ENCODE measurements at places on chromosomes 16 and 17.

DNA sequence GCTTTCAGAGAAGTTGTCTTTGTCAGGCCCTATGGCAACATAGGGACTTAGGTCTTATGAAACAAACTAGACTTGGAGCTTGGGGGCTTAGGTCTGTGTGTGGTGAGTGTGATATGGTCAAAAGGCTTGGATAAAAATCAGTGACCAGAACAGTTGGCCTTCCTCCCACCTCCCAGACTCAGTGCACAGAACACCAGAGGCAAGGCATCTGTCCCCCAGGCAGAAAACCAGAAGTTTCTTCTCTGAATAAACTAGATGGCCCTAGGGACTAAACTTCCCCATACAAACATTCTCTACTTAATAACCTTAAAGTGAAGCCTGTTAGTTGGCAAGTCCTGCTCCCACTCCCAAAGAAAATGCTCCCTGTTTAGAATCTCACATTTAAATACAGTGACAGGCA lies 39.2 kb upstream of the PMFBP1 start:
- no peak for DNase-seq

DNA sequence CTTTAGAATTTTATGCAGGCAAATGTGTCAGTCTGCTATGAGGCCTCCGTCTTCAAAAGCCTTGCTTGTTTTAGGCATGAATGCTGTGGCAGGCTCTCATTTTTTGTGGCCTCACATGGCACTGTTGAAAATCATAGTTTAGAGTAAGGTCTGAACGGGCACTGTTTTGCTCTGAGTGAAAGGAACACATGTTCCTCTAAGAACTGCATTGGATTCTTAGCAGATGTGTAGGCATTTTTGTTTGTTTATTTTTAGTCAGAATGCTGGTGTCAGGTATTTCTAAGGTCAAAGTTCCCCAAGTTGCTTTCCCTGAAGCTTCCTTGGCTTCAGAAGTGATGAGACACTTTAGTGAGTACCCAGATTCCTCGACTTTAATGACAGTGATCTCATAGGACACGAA lies 173.7 kb downstream of the HS3ST3B1 start:
- DNase-seq: no peak

GRCh38 chr17:82772026-82772425 lies 20.2 kb downstream of the TBCD start:
- DNase-seq: no peak

GRCh38 chr16:64428463-64429113 lies 693.3 kb downstream of the CDH11 start:
- no peak for DNase-seq

DNA sequence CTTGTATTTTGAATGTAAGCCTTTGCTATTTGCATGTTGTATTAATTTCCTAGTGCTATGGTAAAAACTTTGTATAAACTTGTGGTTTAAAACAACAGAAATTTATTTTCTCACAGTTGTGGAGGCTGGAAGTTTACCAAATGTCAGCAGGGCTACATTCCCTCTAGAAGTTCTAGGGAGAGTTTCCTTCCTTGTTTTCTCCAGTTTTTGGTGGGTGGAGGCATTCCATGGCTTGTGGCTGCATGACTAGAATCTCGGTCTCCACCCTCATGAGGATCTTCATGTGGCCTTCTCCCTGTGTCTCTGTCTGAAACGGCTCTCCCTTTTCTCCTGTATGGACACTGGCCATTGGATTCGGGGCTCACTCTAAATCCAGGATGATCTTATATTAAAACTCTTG lies 482.2 kb upstream of the GOT2 start:
- no peak for DNase-seq

Measured in GM13977 (cell line).